CD8-positive, alpha-beta T cell (primary cell): ENCODE measurements at places on chromosomes 1 and 21. TPM values are rescaled to one million over a fixed set of nuclear protein-coding genes. Genes with fewer than 3 reads are reported as not detected.

KRTAP12-4 gene
- not detected for total RNA-seq

DNA sequence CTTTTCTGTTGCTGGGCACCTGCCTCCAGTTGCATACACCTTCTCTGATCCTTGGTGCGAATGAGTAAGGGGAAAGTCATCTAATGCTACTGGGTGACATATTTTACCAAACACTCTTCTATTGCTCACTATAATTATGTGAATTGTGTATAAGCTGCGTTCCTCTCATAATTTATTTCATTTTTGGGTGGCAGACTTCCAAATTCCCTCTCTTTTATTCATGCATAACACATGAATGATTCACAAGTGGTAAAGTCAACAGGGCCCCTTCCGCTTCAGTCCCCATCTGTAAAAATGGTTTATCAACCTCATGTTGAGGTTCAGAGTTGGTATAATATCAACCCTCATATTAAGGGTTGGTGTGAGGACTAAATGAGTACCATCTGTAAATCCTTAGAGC lies 3.2 kb upstream of the QSOX1 start:
- no peak for DNase-seq

DNA sequence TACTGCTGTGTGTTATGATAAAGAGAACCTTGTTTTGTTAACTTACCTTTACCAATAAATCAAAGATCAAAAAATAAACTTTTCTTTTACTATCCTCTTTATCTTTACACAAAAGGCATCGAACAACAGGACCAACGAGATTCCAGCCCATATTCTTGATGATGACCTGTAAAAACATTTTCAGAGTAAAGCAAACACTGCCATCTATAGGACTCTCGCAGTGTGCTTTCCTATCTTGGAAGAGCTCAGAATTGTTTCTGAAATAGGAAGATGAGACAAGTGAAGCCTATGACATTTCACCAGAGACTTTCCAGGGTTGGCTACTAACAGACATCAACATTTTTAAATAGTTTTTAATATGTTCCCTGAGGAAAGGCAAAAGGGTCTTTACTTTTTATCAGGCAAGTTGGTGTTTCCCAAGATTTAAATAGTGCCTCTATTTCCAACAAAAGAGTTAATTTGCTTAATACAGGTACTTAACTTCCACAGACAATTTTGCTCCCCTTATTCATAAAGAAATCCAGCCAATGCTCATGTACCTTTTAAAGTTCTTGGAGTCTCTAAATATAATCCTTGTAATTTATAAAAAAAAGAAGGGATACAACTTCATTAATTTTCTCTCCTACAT lies 7.3 kb downstream of the GLMN start:
- DNase-seq: peak; percentile 53

DNA sequence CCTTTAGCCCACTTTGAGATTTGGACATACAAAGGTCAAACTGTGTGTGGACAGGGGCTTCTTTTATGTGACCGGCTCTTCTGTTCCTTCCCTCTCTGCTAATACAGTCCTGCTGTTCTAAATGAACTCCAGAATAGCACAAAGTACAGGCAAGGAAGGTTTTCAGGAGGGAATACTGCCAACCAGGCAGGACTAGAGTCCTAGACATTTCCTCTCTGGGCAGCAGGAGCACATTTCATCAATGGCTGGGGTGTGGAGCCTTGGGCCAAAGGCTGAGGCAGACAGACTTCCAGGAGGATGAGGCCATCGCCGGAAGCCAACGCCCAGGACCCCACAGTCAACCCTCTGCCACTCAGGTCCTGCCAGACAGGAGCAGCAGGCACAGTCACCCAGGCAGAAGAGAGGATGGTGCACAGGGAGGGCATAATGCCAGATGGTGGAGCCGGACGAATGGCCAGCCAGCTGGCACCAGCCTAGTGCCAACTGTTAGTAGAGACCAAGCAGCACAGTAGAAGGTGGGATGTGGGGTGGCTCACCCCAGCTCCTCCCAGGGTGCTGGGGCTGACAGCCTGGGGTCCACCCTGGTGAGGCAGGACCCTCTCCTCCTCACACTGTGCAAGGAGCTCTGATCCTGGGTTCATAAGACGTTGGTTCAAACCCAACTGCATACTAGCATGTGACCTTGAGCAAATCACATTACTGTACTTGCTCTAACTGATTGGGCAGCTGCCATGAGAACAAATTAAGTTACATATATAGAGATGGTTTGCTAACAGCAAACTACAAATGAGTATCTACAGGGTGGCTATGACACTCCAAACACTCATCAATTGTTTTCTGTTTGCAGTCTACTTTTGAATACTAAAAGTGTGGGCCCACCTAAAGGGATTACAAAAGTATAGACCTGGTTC lies 410.7 kb downstream of the SIPA1L2 start:
- DNase-seq: no peak

- DNase-seq: no peak
These were observed 9.0 kb downstream of the TRAPPC10 start for GRCh38 chr21:44021064-44021463.

BSND gene
- not detected for total RNA-seq

GNG4 gene
- total RNA-seq: 0.08 TPM

DNA sequence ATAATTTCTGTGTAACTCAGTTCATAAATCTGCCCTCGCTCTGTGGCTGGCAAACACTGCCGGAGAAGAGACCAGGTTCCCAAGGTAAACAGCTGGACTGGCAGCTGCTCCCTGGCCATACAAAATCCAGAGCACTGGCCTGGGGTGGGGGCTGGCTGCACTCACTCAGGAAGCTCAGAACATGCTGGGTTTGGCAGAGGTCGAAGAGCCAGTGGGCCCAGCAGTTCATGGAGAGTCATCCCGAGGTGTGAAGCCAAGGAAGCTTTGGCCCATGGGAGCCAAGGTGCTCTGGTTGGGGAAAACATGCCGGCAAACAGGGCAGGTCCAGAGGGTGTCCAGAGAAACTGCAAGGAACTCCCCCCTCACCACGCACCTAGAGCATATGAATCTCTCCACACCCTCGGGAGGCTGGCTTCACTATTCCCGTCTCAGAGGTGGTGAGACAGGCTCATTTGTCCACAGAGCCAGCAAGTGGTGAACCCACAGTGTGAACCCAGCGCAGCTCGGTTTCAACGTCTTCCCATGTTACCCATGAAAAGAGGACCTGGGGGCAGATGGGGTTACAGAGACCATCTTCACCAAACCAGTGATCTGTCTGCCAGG lies 102.4 kb downstream of the DMRTB1 start:
- no peak for DNase-seq

DNA sequence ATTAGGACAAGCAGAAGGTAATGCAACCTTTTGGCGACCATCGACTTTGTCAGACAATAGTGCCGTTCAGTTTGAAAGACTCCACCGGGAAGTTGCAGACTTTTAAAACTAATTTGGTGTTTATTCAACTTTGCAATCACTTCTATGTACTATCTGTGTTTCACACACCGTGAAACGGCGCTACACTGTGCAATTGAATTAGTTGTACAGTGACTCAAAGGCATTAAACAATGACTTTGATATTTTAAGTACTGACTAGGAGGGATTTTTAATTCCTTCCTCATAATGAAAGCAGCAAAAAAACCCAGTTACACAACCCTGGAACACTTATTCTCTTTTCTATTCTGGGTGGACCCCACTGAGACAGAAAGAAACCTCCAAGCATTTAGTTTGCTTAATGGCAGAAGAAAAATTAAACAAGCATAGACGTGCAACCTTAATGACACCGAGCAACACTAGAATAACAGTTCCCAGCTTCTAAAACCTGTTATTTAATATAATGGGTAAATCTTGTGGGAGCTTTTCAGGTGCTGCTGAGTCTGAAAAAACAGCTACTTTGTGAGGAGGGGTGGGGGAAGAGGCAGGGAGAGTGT lies 176.8 kb downstream of the LMO4 start:
- no peak for DNase-seq
